ENCODE measurements at places on chromosomes 7 and 10. TPM values are rescaled to one million over a fixed set of nuclear protein-coding genes. Genes with fewer than 3 reads are reported as not detected.

DNA sequence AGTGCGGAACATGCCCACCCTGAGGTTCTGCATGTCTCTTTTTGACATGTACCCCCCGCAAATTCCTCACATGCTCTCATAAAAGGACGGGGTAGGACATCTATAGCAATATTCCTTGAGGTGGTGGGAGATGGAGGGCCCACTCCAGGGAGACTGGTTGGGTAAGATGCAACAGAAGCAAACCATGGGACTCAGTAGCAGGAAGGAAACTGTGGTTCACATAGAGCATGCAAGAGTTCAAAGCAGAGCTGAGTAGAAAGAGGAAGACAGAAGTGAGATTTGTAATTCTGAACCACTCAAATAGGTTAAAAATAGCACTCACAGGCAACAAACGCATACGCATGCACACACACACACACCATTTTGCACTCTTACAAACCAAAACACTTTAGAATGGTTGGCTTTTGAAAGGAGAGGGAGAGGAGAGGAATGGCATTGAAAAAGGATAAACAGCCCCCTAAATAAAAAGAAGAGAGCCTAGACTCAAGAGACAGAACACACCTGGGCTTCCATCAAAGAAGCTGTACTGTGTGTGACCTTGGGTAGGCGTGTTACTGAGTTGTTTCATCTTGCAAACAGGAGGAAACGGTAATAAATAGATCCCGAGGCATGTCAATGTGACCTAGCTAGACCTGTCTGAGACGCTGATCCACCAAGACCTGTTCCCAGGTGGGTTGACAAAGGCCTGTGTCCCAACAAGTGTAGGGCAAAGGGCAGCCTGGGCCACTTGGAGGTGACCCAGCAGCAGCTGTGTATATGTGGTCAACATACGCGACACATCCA is 77.6 kb upstream of the LRRC4 start:
- DNase-seq: no peak

DNA sequence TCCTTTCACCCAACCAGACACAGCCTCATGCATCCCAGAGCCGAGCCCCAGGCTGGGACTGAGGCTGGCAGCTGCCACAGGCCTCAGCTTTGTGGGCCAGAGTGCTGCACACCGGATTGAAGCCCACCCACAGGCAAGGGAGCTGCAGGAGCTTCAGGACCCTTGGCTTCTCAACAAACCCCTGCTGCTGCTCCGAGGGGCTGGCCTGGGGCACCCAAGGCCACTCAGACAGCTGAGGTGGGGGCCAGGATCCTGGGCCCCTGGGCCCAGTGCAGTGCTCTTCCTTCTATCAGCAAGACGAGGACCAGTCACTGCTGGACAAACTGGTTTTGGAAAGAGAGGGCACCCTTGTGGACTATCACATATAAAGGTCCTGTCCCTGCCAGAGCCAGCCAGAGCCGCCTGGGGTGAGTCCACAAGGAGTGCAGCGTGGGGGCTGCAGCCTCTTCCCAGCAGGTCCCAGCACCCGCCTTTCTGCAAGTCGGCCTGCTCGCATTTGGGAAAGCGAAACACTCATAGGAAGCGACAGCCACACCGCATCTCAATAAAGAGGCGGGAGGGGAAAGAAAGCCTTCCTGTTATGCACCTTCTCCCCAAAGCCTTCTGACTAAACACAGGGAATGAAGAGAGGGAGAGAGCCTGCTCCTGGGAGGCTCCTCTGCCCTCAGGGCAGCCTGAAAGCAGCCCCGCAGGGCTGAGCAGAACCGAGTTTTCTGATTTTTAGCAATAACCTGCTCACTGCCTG is 9.5 kb upstream of the TCERG1L start:
- no peak for DNase-seq

DNA sequence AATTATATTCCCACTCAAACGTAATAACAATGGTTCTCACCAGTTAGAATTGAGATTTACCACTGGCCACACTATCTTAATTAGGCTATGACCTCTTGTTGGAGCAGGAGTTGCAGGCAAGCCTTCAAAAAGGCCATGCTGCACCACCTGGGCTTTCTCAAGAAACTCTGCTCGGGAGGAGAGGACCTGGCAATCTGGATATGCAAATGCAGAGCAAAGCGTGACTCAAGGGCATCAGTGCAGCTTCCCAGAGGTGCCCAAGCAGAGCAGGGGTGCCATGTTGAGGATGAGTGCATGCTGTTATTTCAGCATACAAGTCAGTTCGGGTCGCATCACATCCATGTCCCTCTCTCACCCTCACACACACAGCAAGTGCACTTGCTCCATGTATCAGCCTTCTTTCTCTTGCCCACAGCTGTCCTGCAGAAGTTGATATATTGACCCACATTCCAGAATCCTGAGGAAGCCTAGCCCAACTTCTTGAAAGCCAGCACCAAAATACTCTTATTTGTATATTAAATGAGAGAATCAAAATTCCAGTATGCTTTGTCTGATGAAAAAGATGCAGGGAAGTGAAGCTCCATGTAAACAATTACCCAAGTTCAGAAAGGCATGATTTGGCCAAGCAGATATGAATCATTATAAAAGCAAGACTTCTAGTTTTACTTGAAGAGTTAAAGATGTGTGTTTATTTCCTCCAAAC is 55.7 kb upstream of the IL6 start:
- peak; percentile 91 for DNase-seq

DNA sequence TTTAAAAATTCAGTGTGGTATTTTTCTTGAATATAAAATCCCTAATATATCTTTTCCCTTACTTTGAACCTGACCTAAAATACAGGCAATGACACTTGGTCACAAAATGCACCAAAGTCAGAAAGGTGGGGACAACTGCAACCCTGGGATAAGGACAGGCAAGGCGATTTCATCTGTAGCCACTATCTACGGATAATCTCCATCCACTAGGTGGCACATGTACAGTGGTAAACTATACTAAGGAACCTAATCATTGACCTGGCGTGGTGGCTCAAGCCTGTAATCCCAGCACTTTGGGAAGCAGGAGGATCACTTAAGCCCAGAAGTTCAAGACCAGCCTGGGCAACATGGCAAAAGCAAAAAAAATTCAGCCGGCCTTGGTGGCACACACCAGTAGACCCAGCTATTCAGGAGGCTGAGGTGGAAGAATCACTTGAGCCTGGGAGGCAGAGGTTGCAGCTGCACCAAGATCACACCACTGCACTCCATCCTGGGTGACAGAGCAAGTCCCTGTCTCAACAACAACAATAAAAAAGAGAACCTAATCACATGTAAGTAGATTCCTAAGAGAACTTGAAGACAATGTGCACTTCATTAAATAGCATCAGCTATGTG is 98.9 kb downstream of the KMT2C start:
- peak; percentile 48 for DNase-seq

DNA sequence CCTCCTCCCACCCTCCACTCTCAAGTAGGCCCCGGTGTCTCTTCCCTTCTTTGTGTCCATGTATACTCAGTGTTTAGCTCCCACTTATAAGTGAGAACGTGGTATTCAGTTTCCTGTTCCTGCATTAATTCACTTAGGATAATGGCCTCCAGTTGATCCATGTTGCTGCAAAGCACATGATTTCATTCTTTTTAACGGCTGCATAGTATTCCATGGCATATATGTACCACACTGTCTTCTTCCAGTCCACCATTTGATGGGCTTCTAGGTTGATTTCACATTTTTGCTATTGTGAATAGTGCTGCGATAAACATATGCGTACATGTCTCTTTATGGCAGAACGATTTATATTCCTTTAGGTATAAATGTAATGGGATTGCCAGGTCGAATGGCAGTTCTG is 51.0 kb downstream of the FAM171A1 start:
- no peak for DNase-seq

DNA sequence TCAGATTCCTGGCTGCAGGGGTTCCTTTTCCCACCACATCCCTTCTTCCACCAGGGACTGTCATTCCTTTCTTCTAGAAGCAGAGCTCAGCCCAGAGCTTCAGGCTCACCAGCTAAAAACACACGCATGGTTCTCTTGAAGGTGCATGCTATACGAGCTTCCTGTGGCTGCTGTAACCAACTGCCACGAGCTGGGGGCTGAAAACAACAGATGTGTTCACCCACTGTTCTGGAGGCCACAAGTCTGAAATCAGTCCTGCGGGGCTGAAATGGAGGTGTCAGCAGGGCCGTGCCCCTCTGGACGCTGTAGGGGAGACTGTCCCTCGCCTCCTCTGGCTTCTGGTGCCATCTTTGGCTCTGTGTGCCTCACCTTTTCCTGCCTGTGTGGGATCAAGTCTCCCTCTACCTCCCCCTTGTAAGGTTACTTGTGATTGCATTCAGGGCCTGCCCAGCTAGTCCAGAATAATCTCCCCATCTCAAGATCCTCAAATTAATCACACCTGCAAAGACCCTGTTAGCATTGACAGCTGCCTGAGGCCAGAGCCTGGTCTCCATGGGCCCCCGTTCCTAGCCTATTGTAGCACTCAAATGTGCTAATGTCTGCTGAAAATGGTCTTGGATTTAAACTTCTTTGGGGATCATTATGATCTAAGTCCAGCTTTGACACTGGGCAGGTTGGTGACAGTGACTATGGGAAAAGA is 13.7 kb downstream of the RAB19 start:
- DNase-seq: no peak

CDC14C gene
- total RNA-seq: under 0.01 TPM

NUTM2B gene
- total RNA-seq: under 0.01 TPM

PNLIPRP2 gene
- total RNA-seq: not detected

CPA2 gene
- not detected for total RNA-seq

WDR86 gene
- total RNA-seq: not detected
